ENCODE measurements at places on chromosomes 3 and 15. TPM values are rescaled to one million over a fixed set of nuclear protein-coding genes. Genes with fewer than 3 reads are reported as not detected.

DNA sequence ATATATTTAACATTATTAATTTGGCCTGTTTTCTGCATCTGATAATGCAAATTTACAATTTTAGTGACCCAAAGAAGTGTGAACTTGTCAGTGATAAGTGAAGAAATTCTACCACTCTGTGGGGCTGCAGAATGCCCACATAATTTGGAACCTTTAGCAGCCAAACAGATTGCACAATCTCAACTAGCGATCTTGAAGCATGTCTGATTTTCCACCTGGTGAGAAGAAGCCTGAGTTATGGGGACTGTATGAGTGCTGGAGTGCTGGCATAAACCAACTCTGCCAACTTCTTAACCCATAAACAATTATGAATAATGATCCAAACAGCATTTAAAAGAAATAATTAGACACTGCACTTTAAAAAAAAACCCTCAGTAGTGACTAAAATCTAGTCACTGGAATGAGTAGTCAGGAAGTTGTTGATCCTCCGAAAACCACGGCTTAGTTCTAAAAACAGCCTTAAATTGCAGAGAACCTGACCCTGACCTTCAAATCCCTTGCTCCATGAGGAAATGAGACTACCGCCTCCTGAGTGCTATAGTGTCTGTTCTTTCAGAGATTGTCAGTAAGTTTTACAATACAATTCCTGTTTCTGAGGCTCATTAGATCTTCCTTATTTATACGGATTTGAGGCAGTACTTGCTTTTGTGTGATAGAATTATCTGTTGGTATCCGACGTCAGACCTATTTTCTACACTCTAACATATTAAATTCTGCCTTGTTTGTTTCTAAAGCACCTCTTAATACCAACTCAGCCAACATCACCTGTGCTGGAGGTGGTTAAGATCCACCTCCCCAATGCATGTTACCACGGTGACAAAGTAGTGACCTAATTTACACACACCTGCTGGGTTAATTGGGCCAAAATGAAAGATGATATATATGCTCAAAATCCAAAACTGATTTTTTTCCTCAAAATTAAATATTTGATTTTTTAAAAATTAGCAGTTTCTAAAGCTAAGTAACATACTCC is 267.7 kb downstream of the ZBTB20 start:
- peaks cover 23% of the 10 kb centered on the region for H3K4me1 ChIP-seq
- H3K27ac ChIP-seq = peak overlapping the region; percentile 26
- H3K27me3 ChIP-seq = no peaks in the 10 kb centered on the region
- no peak overlapping the region for H3K4me3 ChIP-seq
- DNase-seq = no peak
- H3K36me3 ChIP-seq = no peaks in the 10 kb centered on the region

DNA sequence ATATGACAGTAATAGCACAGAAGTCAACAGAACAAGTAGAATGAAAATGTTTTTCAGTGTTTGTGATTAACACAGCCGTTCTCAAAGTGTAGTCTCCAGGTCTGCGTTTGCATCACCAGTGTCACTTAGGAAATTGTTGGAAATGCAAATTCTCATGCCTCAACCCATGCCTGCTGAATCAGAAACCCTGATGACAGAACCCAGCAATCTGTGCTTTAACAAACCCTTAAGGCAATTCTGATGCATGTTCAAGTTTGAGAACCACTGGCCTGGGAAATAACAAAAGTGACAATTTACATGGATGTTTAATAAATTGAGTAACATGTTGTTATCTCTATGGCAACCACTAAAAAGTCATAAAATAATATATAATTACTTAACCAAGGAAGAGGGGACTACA is 103.1 kb upstream of the ATP11B start:
- H3K4me3 ChIP-seq = no peak overlapping the region
- no peaks in the 10 kb centered on the region for H3K27me3 ChIP-seq
- H3K27ac ChIP-seq = no peak overlapping the region
- H3K36me3 ChIP-seq = no peaks in the 10 kb centered on the region

- H3K4me3 ChIP-seq = no peak overlapping the region
- H3K27me3 ChIP-seq = no peaks in the 10 kb centered on the region
- no peak for DNase-seq
- no peaks in the 10 kb centered on the region for H3K36me3 ChIP-seq
These were observed 48.7 kb upstream of the CPB1 start for GRCh38 chr3:148778926-148779325.

GRCh38 chr15:80645494-80646065 is 49.5 kb upstream of the ABHD17C start:
- H3K4me1 ChIP-seq = no peaks in the 10 kb centered on the region
- H3K36me3 ChIP-seq = no peaks in the 10 kb centered on the region
- H3K4me3 ChIP-seq = no peak overlapping the region
- peak; percentile 57 for DNase-seq
- no peak overlapping the region for H3K27ac ChIP-seq

The CHRNA7 gene
- total RNA-seq = 1.9 TPM

- H3K27ac ChIP-seq = no peak overlapping the region
- no peak for DNase-seq
- H3K4me3 ChIP-seq = no peak overlapping the region
- peaks cover 4% of the 10 kb centered on the region for H3K4me1 ChIP-seq
These were observed 351.0 kb downstream of the MCTP2 start for GRCh38 chr15:94582368-94582767.

- H3K27ac ChIP-seq = peak overlapping the region; percentile 10
- no peaks in the 10 kb centered on the region for H3K27me3 ChIP-seq
These were observed 243.6 kb downstream of the ATP8B4 start for GRCh38 chr15:49875392-49875791.

The AMT gene
- total RNA-seq = 1.7 TPM

DNA sequence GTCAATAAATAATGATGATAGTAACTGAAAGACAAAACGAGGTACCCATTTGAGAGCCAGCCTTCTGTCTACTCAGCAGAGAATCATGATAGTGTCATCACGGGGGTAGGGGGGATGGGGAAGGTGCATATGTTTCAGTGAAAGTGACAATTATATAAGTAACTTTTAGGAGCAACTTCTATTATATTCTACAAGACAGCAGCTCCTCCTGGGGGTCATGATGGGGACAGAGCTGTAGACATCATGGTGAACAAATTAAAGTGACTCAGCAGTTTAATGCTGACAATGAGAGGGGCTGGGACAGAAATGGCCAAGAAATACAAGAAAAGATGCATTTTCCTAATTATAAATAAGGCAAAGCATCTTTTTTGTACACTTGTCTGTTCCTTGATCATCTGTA is 11.8 kb downstream of the CAPN3 start:
- H3K4me3 ChIP-seq = no peak overlapping the region
- no peak for DNase-seq
- H3K4me1 ChIP-seq = no peaks in the 10 kb centered on the region
- no peak overlapping the region for H3K27ac ChIP-seq
- H3K27me3 ChIP-seq = no peaks in the 10 kb centered on the region

DNA sequence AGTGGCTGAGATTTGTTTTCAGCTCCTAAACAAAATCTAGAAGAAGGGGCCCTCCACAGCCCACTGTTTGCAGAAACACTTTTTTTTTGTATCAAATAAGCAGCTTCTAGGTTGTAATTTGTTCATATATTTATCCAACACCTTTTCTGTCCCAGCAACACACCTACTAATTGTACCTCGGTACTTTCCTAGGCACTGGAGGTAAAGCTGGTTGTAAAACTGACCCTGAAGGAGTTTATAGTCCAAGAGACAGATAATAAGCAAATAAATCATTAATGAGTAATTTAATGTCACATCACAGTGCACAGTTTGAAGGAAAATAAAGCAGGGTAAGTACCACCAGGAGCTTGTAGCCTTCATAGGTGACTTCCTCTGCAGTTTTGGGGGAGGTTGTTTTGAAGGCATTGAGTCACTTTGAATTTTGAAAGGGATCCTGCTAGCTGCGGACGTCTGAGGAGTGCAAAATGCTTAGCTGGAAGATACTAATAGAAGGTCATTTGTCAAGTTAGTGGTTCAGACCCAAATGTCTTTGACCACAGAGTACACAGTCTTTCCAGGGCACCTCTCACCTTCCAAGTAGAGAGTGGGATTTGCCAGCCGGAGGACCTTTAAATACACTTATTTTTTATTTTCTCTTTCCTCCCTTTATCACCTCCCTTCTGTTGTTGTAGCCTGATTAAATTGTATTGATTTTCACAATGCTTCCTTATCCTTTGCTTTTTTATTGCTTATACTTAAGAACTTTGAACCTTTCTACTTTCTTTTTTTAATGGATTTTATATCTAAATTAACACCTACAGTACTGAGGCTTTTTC is 53.8 kb downstream of the CMSS1 start:
- peak overlapping the region; percentile 84 for H3K4me3 ChIP-seq
- no peaks in the 10 kb centered on the region for H3K27me3 ChIP-seq
- peak overlapping the region; percentile 93 for H3K27ac ChIP-seq
- peaks cover 65% of the 10 kb centered on the region for H3K4me1 ChIP-seq
- peaks cover 4% of the 10 kb centered on the region for H3K36me3 ChIP-seq

DNA sequence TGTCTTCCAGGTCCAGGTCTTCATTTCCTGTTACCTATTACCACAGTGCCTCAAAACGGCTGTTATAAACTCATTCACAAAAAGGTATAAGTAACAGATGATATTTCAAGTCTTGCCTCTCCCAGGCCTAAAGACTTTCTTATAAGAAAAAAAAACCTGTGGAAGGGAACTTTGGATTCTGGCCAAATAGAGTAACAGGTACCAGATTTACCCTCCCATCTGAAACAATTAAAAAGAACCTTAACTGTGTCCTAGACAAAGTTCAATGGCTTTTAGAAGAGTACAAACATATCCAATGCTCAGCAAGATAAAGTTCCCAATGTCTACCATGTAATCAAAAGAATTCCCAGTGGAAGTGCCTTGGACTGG is 22.6 kb downstream of the BHLHE40 start:
- H3K4me3 ChIP-seq = no peak overlapping the region
- no peaks in the 10 kb centered on the region for H3K27me3 ChIP-seq

DNA sequence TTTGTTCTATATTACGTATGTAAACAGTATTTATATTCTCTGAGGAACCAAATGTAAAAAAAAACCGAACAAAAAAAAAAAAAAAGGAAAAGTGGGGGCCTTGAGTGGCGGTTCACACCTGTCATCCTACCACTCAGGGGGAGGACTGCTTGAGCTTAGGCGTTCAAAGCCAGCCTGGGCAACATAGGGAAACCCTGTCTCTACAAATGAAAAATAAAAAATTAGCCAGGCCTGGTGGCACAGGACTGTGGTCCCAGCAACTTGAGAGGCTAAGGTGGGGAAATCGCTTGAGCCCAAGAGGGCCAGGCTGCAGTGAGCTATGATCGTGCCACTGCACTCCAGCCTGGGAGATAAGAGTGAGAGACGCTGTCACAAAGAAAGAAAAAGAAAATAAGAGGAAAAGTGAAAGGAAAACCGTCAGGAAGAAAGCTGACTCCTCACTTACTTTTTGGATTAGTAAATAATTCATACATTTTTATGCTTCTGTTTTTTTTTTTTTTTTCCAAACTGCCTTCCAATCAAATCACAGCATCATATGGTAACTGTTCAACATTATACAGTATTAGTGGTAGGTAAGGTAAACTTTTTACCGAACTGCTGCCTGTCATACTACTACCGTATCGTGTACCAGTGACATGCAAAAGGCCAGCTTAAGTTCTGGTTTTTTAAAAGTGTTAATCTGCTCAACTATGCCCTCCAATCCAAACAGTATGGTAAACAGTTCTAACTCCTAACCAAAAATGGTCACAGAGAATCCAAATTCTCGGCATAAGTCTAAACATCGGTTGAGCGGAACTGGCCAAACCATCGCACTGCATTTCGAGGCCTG is 1.2 kb downstream of the PHC3 start:
- peak overlapping the region; percentile 94 for H3K27ac ChIP-seq
- no peaks in the 10 kb centered on the region for H3K27me3 ChIP-seq
- peaks cover 25% of the 10 kb centered on the region for H3K36me3 ChIP-seq
- no peak for DNase-seq
- peaks cover 46% of the 10 kb centered on the region for H3K4me1 ChIP-seq

The ALS2CL gene
- total RNA-seq = 11.8 TPM

The MUSTN1 gene
- 13.5 TPM for total RNA-seq

- no peaks in the 10 kb centered on the region for H3K4me1 ChIP-seq
- no peaks in the 10 kb centered on the region for H3K27me3 ChIP-seq
- H3K4me3 ChIP-seq = no peak overlapping the region
- H3K36me3 ChIP-seq = no peaks in the 10 kb centered on the region
These were observed 100.6 kb downstream of the DCLK3 start for GRCh38 chr3:36663666-36664291.

- H3K4me1 ChIP-seq = peaks cover 16% of the 10 kb centered on the region
- H3K27me3 ChIP-seq = no peaks in the 10 kb centered on the region
- no peak for DNase-seq
- H3K36me3 ChIP-seq = no peaks in the 10 kb centered on the region
These were observed 124.1 kb downstream of the GADL1 start for GRCh38 chr3:30770387-30770786.

DNA sequence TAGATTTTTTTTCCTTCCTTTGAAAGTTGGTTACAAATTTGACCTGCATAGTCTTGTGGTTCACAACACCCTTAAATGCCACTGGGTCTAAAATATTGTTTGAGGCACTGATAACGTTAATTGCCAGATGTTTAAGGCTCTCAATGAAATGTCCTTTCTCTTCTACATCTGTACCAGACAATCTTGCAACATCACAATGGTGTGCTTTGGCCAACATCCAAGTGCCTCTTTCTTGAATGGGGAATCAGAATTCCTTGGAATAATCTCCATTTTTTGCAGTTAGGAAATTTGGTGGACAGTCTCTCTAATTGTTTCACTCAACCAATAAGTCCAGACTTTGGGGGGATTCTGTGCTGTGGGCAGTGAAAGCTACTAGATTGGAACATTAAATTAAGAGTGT is 26.0 kb upstream of the PEX5L start:
- no peaks in the 10 kb centered on the region for H3K36me3 ChIP-seq
- no peak overlapping the region for H3K4me3 ChIP-seq
- no peak overlapping the region for H3K27ac ChIP-seq
- no peaks in the 10 kb centered on the region for H3K4me1 ChIP-seq

The CELSR3 gene
- total RNA-seq = 0.33 TPM

The OXNAD1 gene
- total RNA-seq = 12.3 TPM

DNA sequence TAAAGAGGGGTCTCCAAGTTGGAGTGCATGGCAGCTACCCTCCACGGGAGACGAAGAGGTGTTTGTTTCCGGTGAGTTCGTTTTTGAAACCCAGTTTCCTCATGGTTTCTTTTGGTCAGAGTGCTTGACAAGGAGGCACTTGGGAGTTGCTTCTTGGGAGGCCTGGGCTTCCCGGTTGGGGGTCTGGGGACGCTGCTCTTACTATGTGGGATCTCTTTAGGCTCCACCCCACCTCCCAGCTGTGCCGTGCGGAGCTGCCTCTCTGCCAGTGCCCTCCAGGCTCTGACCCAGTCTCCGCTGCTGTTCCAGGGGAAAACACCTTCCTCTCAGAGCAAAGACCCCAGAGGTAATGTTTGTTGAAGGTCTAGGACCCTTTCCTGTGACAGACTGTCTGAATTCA is 29.6 kb downstream of the KIF7 start:
- H3K4me3 ChIP-seq = no peak overlapping the region
- H3K27me3 ChIP-seq = no peaks in the 10 kb centered on the region
- H3K36me3 ChIP-seq = peaks cover 59% of the 10 kb centered on the region
- no peaks in the 10 kb centered on the region for H3K4me1 ChIP-seq
- DNase-seq = no peak

- no peak overlapping the region for H3K4me3 ChIP-seq
- H3K4me1 ChIP-seq = no peaks in the 10 kb centered on the region
- H3K27me3 ChIP-seq = no peaks in the 10 kb centered on the region
- no peak overlapping the region for H3K27ac ChIP-seq
- H3K36me3 ChIP-seq = no peaks in the 10 kb centered on the region
These were observed 82.7 kb upstream of the NR2F2 start for GRCh38 chr15:96247621-96248305.

Data from esophagus muscularis mucosa (tissue), 4 donors.